Fibroblast of the conjunctiva (primary cell): ENCODE measurements at places on chromosomes 7 and 10.

DNA sequence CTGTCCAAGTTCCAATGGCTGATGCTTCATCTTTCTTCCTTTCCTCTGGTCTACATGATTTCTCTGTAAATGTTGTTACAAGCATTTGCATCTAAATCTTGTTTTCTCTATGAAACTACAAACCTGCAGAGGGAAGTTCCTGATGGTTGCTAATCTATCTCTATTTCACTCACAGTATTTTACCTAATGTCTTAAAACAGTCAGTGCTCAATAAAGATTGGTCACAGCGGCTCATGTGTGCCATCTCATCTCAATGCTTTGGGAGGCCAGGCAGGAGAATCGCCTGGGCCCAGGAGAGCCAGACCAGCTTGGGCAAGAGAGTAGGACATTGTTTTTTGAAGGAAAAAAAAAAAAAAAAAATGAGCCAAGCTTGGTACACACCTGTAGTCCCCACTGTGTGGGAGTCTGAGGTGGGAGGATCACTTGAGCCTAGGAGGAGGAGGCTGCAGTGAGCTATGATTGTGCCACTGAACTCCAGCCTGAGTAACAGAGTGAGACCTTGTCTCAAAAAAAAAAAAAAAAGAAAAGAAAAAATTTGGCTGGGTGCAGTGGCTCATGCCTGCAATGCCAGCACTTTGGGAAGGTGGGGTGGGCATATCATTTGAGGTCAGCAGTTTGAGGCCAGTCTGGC lies 71.3 kb upstream of the ARMC3 start:
- DNase-seq, result no peak

DNA sequence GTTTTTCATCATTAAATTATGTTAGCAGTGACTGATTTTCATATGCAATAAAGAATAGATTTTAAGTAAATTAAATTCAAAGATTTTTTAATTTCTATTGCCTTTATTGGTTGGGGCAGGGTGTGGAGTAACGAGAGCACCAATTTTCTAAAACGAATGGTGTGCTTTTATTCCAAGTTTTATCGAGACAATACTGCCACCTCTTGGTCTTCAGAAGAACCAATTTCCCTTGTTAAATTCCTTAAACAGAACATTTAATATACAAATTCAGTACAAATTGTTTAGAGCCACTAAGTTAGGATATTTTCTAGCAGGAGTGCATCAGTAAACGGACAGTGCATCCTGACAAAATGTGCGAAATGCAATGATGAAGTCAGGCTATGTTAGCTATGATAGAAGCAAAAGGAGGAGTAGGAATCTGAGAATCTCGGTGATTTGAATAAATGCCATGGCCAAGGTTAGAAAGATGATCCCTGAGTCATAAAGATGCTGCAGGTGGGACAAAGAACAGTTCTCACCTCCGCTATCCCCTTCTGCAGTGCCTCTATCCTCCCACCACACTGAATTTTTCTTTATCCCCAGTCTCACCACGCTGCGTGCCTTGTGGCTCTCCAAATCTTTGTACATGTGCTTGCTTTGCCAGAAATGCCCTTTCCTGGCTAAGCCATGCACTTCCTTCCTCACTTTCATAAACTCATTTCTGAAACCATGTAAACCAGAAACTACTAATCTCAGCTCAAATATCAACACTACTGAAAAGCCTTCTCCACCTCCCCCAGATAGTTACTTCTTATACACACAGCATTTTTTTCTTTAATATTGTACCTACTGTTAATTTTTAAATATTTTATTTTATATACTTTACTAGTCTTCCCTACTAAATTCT lies 31.9 kb upstream of the AGBL3 start:
- DNase-seq, result peak; percentile 48

GRCh38 chr7:17697128-17697881 lies 243.0 kb downstream of the SNX13 start:
- peak; percentile 63 for DNase-seq

DNA sequence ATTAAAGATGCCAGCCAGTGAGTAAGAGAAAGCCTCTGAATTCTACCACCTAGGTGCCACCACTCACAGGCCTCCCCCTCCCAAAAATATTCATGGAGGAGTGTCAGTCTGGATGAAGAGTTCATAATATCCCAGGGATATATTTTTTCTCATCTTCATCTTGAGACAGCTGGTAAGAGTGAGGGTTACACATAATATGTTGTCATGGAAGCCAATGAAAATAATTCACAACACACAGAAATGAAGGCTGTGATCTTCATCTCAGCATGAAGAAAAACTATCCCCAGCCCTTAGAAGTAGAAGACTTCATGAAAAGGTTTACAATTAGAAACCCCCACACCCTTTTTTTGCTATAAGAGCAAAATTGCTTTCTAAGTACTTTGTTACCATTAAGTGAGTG lies 175.6 kb downstream of the DNAH11 start:
- DNase-seq, result no peak

DNA sequence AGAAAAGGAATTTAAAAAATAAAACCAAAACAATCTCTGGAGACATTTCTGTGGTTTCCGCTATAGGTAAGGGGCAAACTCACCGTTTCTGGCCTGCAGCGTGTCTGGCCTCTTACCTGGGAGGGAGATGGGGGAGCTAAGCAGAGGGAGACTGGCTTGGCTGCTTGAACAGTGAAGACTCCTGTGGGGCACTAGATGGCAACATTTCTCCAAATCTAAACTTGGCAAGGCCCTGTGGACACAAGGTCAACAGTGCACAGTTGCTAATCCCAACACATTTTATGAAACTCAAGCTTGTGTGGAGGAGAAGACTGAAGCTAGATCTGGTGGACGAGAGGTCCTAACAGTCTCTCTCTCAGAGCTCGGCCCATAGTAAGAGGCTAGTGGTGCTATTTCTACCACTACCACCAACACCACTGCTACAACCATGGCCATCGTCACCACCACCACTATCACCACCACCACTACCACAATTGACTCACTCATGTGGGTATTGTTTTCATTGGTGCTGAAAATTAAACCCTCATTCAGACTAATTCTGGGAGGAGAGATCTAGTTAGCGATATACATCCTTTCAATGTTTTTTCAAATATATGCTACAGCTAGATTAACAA lies 28.4 kb upstream of the CDHR3 start:
- peak; percentile 67 for DNase-seq

GRCh38 chr10:119667562-119668328 lies 16.6 kb downstream of the BAG3 start:
- DNase-seq, result peak; percentile 88

GRCh38 chr10:96501985-96502384 lies 11.7 kb downstream of the TLL2 start:
- no peak for DNase-seq

DNA sequence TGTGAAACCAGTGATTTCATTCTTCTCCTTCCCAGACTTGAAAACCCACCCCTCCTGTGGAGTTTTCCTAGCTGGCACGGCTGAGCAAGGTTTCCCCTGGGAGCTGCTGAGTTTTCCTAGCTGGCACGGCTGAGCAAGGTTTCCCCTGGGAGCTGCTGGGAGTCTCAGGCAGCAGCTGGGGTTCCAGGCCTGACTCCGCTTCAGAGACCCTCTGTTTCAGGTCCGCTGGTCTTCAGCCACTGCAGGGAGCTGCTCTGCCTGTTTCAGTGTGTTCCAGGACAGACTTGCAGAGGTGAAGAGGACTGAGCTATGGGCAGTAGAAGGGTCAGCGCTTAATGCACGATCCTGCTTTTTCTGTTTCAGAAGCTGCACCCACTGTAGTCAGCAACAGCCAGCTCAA lies 104.9 kb downstream of the XRCC2 start:
- DNase-seq, result no peak

- DNase-seq, result no peak
Measured at GRCh38 chr7:79515358-79515757, 61.9 kb upstream of the MAGI2 start.

GRCh38 chr7:118346748-118347147 lies 122.2 kb downstream of the ANKRD7 start:
- DNase-seq, result no peak

DNA sequence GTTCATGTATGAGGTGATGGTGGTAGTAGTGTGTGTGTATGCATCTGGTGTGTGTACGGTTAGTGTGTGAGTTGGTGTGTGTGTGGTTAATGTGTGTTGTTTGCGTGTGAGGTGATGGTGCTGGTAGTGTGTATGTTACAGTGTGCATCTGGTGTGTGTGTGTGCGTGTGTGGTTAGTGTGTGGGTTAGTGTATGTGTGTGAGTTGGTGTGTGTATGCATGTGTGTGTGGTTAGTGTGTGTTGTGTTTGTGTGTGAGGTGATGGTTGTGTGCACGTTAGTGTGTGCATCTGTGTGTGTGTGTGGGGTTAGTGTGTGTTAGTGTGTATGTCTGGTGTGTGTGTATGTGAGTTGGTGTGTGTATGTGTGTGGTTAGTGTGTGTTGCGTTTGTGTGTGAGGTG lies 153.0 kb downstream of the ACTR3B start:
- DNase-seq, result no peak

- no peak for DNase-seq
Measured at GRCh38 chr10:8481718-8482504, 427.4 kb downstream of the GATA3 start.

- DNase-seq, result peak; percentile 12
Measured at GRCh38 chr10:17836942-17837341, 27.8 kb downstream of the MRC1 start.

GRCh38 chr7:108358553-108358952 lies 97.7 kb downstream of the NRCAM start:
- DNase-seq, result peak; percentile 82

DNA sequence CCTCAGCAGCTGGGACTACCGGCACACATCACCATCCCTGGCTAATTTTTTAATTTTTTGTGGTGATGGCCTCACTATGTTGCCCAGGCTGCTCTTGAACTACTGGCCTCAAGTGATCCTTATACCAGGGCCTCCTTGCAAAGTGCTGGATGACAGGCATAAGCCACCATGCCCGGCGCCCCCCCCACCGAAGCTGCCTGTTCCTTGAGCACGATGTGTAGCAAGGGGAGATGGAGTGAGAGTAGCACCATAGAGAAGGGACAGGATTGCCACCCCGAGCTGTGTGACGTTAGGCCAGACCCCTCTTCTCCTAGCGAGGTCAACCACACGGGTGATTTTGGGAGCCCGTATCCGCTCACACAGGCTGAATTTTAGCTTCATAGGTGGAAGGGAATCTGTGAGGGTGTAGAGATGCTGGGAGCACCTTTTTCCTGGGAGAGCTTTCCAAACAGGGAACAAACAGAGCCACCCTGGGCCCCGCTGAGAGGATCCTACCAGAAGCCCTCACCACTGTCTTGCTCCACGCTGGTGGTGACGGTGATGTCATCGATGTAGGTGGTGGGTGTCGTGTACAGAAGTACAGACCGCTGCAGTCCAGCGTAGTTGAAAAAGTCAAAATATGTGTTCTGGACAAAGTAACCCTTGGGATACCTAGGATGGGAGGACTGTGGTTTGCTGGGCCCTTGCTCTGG lies 3.0 kb downstream of the GUSB start:
- DNase-seq, result no peak

- no peak for DNase-seq
Measured at GRCh38 chr7:39617005-39617404, 6.4 kb upstream of the RALA start.

- DNase-seq, result no peak
Measured at GRCh38 chr7:113404245-113404644, 285.9 kb upstream of the SMIM30 start.

DNA sequence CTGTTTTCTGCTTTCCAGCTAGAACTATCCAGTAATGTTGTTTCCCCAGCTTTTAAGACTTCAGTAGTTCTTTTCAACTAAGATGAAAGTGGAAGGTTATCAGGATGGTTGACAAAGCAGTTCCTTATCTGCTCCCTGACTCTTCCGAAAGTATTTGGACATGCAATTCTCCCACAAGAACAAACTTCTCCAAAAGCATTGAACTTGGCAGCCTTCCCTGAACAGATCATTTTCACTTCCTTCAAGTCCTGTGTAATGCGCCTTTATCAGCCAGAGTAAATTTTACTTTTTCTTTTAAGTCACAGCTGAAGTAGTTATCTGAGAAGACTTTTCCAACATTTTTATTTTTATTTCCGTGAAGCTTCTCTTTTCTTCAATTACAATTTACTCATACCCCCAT lies 39.7 kb downstream of the CDC14C start:
- peak; percentile 51 for DNase-seq

- no peak for DNase-seq
Measured at GRCh38 chr10:71004176-71005075, 116.1 kb upstream of the PCBD1 start.

- DNase-seq, result no peak
Measured at GRCh38 chr7:149459201-149459539, 1.7 kb downstream of the ZNF777 start.

DNA sequence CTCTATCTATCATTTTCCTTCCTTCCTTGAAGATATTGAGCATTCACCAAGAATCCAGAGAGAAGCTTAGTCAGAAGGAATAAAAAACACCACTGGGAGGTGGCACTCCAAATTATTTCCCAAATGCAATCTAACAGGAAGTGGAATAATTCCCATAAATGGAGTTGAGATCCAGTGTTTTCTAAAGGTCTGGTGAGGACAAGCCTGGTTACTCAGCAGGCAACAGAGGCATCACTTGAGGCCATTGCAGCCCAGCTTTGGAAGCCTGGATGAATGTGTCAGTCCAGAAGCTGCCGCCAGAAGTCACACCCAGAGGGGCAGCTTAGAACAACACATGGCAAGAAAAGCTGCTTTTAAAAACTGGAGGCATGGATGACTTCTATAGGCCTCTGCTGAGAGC lies 288.9 kb upstream of the KLF6 start:
- DNase-seq, result no peak

- no peak for DNase-seq
Measured at GRCh38 chr10:35415505-35415904, 79.2 kb downstream of the CCNY start.

- DNase-seq, result no peak
Measured at GRCh38 chr7:47580175-47580706, 1.7 kb downstream of the TNS3 start.

- no peak for DNase-seq
Measured at GRCh38 chr10:5566614-5567013, 41.9 kb downstream of the CALML3 start.

DNA sequence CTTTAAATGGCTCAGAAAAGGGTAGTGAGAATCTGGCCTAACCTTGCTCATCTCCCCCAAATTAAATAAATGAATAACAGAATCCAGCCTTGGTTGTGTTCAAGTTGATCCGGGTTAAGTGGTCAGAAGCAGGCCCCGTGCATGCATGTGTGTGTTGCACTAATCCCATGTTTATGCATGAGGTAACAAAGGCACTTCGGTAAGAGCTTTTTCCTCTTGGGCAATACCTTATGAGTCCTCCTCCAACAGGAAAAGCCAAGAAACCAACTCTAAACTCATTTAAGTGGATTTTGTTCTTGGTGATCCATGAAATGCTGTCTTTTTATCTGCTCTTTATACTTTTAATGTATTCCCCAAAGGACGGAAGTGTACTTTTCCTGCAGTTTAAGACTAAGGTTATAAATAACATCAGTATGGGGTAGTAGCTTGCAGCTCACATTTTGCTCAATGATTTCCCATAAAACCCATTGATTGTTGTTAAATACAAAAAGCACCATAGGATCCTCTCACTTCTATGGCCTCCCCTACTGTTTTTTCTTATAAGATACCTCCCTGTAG lies 104.9 kb upstream of the YAE1 start:
- no peak for DNase-seq
